RCC 7860 (cell line): ENCODE measurements at places on chromosomes 13 and 19.
A peak's percentile ranks its signal among the peaks of the same experiment; 100 is the strongest.

- DNase-seq = no peak
Measured at GRCh38 chr19:4986471-4986891, 17.6 kb downstream of the KDM4B start.

GRCh38 chr13:99303863-99304521 is 3.2 kb downstream of the GPR183 start:
- no peak for DNase-seq

DNA sequence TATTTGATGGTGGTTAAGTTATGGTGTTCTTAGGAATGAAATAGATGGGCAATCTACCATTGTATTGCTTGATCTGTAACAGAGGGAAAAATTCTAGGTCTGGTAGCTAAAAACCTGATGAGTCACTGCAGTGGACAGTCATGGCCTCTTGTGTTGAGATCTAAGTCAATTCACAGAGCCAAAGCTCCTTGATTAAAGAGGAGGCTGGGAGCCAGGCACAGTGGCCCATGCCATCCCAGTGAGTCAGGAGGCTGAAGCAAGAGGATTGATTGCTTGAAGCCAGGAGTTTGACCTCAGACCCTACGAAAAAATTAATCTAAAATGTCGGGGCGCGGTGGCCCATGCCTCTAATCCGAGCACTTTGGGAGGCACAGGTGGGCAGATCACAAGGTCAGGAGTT is 67.1 kb upstream of the KPNA3 start:
- peak; percentile 78 for DNase-seq

DNA sequence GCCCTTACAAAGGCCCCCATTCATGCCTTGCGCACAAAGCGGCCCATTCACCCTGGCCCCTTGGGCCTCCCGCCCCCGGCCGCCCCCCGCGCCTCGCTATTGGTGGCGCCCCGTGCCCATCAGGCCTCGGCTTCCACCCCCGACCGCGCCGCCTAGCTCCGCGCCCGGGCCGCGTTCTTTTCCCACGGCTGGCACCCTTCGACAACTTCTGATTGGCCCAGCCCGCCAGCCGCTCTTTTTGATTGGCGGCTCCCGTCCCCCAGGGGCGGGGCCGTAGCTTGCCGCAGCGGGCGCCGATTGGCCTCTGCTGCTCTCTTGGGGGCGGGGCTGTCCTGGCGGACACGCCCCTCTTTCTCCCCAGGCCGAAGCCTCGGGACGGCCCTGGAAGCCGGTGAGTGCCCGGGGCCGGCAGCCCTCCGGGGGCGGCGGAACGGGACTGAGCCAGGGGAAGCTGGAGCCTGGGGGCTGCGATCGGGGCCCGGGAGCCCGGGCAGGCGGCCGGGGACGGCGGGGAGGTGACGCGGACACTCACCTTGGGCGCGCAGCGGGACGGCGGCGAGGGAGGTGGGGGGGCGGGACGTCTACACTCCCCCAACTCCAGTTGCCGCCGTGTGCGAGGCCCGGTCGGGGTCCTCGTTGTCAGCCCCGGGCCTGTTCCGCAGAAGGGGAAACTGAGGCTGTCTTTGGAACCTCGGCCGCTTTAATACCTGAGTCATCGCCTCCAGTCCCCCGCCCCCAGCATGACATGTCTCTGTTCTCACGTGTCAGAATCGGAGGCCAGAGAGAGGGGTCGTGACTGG is at the start of gene MYH14:
Gene MYH14 (plus strand): TSS at position 342 of the 800 bp plus-strand sequence. CDS start 6,744 bp downstream, outside the sequence.
- no peak for DNase-seq

DNA sequence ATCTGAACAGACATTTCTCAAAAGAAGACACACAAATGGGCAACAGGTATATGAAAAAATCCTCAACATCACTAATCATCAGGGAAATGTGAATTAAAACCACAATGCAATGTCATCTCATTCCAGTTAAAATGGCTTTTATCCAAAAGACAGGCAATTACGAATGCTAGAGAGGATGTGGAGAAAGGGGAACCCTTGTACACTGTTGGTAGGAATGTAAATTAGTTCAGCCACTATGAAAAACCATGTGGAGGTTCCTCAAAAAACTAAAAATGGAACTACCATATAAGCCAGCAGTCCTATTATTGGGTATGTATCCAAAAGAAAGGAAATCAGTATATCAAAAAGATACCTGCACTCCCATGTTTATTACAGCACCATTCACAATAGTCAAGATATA is 24.7 kb upstream of the ZC3H13 start:
- DNase-seq = no peak

DNA sequence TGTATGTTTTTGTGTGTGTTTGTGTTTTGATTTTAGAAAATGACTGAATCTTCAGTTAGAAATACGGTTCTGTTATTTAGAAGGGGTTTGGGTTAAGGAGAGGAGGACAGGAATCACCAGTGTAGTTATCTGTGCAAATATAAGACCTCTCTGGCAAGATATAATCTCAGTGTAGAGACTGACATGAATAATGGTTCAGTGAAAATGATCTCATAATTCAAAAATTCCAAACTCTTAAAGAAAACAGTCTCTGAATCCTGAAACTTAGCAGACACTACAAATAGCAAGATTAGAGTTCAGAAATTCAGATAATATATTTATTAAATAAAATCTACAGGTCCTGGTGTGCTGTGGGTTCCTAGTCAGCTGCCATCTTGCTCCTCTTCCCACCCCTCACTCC is 73.5 kb downstream of the PDS5B start:
- no peak for DNase-seq

DNA sequence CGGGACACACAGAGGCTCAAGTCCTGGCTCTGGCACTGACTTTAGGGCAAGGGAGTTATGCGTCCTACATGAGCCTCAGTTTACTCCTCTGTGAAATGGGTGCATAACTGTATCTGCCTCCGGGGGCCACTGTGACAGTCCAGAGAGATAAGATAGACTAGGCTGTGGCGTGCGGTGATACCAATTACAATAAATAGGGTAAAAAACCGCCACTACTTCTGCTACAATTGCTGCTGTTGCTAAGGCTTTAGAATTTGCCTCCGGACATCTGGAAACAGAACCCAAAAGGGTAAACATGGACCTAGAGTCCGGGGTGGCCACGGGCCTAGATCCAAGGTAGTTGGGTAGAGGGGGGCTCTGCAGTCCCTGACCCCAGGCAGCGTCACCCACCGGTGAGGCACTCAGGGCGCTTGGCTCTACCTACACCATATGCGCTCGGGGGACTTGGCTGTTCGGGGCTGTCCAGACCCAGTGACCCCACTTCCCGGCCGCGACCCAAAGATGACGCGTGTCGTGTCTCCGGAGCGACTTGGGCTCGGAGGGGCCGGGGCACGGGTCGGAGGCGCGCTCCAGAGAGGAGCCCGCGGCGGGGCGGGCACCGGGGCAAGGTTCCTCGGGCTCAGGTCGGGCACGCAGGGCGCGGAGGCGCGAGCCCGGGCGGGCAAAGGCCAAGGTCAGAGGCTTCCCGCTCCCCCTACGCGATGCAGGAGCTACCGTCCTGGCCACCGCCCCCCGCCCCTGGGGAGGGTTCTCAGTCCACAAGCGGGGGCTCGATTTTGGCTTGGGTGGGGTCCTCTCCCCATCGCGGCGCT is 1.1 kb downstream of the INSR start:
- DNase-seq = no peak

GRCh38 chr19:5314012-5314906 is 26.4 kb downstream of the PTPRS start:
- peak; percentile 64 for DNase-seq

- DNase-seq = no peak
Measured at GRCh38 chr19:29268721-29269393, 55.9 kb upstream of the UQCRFS1 start.

DNA sequence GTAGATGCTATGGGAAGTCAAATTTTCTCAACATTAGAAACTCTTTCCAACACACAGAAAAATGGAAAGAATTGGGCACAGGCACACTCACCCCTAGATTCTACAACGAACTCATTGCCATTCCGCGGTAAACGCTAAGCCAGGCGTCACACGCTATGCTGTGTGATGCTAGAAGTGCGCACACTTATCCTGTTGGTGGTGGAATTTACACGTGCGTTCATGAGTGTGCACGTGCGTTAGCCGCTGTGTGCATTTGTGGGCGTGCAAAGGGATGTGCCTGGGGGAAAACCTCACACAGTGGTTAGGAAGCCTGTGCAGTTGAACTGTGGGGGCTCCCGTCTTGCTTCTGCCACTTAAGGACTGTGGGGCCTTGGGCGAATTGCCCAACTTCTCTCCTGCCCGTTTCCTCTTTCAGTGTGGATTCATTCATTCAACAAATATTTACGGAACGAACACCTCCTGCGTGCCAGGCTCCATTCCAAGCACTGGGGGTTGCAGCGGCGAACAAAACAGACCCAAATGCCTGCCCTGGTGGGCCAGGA is 7.7 kb downstream of the NFILZ start:
- no peak for DNase-seq

- no peak for DNase-seq
Measured at GRCh38 chr13:25469169-25469525, 97.4 kb downstream of the ATP8A2 start.

- DNase-seq = no peak
Measured at GRCh38 chr19:15437355-15438123, 12.2 kb downstream of the WIZ start.

DNA sequence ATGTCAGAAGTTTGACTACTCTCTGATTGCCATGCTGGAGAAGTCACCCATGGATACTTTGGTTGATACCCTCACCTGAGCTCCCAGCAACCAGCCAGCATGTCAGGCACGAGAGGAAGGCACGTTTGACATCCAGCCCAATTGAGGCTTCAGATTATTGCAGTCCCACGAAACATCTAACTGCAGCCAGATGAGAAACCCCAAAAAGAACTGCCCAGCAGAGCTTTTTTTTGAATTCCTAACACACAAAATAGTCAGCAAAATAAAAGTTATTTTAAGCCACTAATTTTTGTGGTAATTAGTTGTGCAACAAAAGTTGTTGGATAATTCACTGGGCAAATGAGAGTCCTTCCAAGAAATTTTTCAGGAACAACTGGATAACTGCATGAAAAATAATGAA is 259.0 kb downstream of the LMO7 start:
- DNase-seq = no peak

GRCh38 chr13:101893021-101893420 is 440.5 kb downstream of the ITGBL1 start:
- no peak for DNase-seq

GRCh38 chr13:25143706-25144105 is 28.4 kb downstream of the AMER2 start:
- DNase-seq = no peak

DNA sequence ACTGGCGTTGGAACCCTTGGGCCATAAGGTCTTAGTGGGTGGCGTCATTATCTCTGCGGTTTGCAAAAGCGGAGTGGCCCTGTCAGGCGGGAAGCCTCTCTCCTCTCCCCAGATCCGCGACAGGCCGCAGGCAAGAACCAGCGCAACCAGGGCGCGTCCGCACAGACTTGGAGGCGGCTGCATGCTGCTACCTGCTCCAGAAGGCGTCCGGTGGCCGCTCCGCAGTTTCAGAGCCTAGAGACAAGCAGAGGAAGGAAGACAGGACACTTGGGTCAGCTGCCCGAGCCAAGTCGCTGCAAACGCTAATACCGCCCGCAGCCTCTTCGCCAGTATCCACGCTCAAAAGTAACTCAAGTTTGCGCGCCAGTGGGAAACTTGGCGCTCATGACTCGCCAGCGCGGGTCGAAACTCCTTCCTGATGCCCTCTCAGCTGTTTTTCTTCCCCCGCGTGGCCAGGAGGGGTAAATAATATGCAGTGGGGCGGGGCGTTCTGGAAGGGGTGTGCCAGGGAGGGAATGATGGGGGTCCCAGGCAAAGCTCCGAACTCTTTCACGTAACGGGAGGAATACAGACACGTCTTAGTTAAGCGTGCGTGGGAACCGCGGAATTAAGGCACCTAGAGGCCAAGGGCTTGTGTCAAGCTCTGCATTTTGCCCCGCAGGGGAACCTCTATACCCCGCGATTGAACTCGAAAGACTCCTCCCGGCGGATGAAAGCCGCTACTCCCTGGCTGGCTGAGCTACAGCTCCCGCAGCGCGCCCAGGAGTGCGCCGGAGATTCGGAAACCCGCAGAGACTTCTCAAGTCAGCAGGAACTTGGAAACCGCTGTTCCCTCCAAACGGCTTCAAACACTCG is at the start of gene EDNRB:
Gene EDNRB (minus strand): TSS at position 441 of the 855 bp plus-strand sequence. CDS start 258 bp downstream, at position 183.
- DNase-seq = no peak
